ENCODE measurements at places on chromosomes 16 and 17.
A peak's percentile ranks its signal among the peaks of the same experiment; 100 is the strongest.

GRCh38 chr16:11976850-11977375 is 379 bp downstream of the SNX29 start:
- no peak for DNase-seq

GRCh38 chr17:73292031-73292531 is 19.7 kb downstream of the CDC42EP4 start:
- DNase-seq, result no peak

- DNase-seq, result no peak
Observed at GRCh38 chr16:87692756-87693155, 73.0 kb downstream of the KLHDC4 start.

- no peak for DNase-seq
Observed at GRCh38 chr17:46182961-46183360, 10.3 kb downstream of the KANSL1 start.

GRCh38 chr16:47734987-47735594 is 274.0 kb downstream of the PHKB start:
- no peak for DNase-seq

DNA sequence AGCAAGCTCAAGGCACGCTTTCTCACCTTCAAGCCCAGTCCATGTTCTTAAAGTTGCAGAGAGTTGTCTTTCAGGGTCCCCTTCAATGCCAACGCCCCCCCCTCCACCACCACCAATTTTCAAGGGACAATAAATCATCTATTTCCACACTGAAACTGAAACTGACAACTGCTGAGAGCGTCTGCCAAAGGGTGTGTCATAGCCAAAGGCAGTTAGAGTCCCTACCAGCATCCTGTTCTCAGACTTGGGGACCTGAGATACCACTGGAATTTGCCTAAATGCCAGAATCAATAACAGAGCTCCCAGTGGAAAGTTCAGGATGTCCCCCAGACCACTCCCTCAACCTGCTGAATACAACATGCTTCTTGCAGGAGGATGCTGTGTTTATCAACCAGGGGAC is 133.2 kb upstream of the SOX9 start:
- no peak for DNase-seq

- no peak for DNase-seq
Observed at GRCh38 chr17:20059728-20060188, 50.6 kb downstream of the SPECC1 start.

GRCh38 chr17:72566671-72567484 is 446.1 kb downstream of the SOX9 start:
- no peak for DNase-seq

DNA sequence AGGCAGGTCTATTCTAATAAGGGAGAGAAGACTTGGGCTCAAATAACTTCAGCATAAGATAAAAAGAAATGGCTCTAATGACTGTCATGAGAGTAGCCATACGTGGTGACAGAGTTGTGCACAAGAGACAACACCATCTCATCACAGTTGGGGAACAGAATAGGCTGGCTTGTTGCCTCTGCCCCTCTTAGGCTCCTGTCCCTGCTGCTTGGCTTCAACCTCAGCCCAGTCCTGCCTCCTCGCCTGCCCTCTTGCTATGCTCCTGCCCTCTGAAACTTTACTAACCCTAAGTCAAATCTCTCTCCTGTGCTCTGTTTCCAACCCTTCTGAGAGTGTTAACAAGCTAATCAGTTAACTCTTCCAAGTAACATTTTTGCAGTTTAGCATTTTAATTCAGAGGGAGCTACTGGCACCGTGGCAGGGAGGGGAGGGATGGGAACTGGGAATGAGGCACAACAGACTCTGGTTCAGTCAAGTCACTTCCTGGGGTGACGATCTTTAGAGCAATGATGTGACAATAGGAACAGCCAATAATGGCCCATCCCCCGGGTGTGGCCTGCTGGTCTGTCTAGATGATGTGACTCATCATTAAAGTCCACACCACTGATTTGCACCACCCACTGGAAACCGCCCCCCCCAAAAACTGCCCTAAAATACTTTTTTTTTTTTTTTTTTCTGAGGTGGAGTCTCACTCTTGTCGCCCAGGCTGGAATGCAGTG is 35.5 kb downstream of the DNAH17 start:
- DNase-seq, result no peak

GRCh38 chr17:39841134-39841683 is 22.9 kb downstream of the IKZF3 start:
- no peak for DNase-seq

GRCh38 chr17:40937384-40937819 is at the start of gene KRT23:
Gene KRT23, minus strand, starts transcription at chr17:40937646. Its CDS starts 1,043 bp downstream, at chr17:40936603.
- no peak for DNase-seq

- no peak for DNase-seq
Observed at GRCh38 chr16:71917900-71918299, 22.6 kb downstream of the IST1 start.

- DNase-seq, result no peak
Observed at GRCh38 chr17:36095992-36096391, 6.0 kb upstream of the CCL3 start.

DNA sequence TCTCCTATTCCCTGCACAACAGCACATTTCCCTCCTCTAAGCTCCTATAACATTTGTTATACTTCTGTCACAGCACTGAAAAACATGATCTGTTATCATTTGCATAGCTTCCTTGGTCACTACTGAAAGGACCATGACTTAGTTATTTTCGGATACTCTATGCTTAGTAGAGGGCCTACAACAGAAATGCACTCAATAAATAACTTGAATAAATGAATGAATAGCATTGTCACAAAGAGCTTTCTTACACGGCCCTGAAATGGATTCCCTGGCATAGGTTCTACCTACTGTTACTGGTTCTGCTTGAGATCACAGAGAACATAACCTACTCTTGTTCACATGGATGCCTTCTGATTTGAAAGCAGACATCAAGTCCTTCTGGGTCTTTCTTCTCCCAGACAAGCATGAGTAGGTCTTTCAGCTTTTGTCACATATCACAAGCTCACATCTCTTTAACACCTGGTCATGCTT is 41.6 kb downstream of the MYO1D start:
- DNase-seq, result no peak

GRCh38 chr17:58335779-58336455 is 7.3 kb upstream of the TSPOAP1 start:
- DNase-seq, result peak; percentile 45

Measured in stimulated activated CD4-positive, alpha-beta T cell treated with anti-CD3 and anti-CD28 coated beads, Interleukin-1b, Interleukin-23, amount 100 ng/mL, for 4 hours (primary cell).